ENCODE measurements at places on chromosomes 16 and 17. TPM values are rescaled to one million over a fixed set of nuclear protein-coding genes. Genes with fewer than 3 reads are reported as not detected.

DNA sequence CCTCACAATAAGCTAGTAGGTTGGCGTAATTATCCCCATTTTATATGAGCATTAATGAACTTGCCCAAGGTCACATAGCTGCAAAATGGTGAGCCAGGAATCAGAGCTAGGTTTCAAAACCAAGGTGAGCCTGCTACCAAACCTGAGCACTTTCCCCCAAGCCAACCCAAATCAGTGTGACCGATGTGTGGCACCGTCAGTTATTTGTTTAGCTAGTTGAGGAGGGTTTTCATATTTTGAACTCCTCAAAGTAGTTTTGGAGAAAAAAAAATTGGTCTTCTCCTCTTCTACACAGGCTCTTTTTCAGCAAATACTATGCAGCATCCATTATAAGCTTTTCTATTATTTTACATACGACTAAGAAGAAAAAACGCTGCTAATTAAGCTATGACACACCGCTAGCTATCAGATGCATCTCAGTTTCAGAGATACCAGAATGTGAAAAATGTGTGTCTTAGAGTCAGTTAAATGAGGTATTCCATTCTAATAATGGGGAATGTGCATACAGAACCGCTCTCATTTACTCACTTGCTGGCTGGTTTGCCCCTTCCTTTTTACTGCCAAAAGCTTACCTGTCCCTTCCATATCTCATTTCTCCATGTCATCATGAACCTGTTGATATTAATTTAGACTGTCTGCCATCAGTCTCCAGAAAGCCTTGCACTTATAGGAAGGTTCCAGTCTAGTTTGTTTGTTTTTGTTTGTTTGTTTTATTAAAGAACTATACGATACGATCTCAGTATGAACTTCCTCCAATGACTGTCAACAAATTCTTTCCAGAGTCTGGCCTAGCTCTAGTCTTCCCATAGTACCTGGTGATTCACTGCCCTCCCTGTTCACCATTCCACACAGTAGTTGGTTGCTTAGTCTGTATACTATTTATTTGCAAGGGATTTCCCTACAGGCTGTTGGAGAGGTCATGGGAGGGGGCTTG lies 2.2 kb upstream of the TBX4 start:
- no peak for DNase-seq

GRCh38 chr16:630249-630814 lies 453 bp upstream of the WFIKKN1 start:
- peak; percentile 46 for DNase-seq

GRCh38 chr16:85605912-85606841 lies 6.9 kb upstream of the GSE1 start:
- no peak for DNase-seq

DNA sequence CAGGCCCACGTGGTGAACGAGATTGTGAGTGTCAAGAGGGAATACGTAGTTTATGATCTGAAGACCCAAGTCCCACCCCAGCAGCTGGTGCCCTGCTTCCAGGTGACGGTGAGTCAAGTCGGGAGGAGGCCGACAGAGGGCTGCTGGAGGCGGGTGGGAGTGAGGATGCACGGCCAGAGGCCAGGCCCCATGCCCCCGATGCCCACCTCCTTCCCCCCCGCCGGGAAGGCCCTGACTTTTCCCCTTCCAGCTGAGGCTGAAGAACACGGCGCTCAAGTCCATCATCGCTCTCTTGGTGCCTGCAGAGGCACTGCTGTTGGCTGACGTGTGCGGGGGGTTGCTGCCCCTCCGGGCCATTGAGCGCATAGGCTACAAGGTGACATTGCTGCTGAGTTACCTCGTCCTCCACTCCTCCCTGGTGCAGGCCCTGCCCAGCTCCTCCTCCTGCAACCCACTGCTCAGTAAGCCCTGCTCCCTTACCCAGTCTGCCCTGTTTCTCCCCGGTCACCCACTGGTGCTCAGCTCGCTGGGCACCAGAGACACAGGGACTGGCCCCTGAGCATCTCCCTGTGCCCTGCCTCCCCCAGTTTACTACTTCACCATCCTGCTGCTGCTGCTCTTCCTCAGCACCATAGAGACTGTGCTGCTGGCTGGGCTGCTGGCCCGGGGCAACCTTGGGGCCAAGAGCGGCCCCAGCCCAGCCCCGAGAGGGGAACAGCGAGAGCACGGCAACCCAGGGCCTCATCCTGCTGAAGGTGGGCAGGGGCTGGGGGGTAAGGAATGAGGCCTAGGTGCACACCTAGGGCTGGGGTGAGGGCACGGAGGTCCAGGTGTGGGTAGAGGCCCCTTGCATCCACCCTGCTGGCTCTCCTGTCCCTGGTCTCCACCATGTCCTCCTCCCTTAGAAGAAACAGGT lies 2.6 kb downstream of the ZACN start:
- no peak for DNase-seq

DNA sequence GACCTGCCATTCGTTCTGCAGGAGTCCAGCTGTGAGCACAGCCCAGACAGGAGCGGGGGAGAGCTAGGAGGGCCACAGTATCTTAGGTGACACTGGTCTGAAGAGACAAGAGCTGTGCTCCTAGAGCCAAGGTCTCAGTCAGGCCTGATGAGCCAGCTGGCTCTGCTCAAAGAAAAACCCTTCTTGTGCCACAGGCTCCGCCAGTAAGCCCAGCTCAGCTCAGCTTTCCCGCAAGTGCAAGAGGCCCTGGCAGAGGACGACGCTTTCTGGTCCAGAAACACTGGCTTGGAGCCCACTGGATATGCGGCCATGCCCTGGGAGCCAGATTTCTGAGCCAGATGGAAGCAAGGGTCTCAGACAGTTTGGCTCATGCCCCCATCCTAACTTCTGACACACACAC lies 23.9 kb downstream of the PEMT start:
- peak; percentile 93 for DNase-seq

DNA sequence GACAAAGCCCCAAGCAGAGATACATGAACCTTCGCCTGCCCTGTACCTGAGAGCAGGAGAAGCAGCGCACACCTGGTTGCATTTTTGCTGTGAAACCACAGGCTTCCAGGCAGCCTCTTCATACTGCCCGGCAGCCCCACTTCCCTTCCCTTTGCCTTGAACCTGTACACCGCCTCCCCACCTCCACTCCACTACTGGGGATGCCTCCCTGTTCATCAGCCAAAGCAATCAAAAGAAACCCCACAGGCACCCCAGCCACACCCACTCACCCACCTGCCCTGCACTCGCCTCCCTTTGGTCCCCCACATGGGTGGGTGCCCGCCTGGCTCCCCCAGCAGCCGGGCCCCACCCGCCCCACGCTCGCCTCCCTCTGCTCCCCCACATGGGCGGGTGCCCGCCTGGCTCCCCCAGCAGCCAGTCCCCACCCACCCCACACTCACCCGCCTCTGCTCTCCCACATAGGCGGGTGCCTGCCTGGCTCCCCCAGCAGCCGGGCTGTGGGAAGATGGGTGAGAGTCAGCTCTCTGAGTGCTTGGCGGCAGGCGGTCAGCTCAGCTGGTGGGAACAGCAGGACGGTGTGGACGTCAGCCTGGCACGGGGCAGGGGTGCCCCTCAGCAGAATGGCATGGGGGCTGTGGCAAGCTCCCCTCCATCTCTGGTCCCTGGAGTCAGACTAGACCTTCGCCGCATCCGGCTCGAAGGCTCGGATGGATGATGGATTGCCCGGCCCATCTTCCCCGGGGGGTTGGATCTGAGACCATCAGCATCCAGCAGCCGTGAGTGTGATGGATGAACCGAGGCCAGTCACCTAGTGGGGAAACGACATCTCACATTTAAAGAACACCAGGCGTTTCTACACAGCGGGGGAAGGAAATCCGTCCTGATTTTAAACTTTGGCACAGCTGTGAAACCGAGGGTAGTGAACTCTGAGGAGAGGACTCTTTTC lies 135.6 kb downstream of the BANP start:
- DNase-seq, result no peak

DNA sequence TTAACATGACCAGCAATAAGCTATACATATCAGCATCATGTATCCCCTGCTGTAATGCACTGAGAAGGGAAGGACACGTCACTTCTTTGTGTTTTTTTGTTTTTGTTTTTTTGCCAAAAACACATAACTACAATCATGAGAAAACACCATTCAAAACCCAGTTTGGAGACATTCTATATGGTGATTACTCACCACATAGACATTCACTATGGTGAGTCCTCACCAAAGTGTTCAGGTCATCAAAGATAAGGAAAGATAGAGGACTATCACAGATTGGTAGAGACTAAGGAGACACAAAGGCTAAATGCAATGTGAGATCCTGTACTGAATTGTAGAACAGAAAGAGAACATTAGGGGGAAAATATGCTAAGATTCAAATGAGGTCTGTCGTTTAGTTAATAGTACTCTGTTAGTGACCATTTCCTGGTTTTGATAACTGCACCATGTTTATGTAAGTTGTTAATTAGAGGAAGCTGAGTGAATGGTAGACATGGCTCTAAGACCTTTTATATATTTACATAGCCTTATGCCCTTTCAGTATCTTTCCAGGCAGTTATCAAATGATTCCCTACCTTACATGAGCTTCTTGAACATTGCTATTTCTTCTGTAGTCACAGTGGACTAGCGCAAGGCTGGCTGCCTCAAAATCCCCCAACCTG lies 46.6 kb downstream of the PIK3R5 start:
- DNase-seq, result no peak

GRCh38 chr17:57803021-57803420 lies 46.8 kb downstream of the MRPS23 start:
- no peak for DNase-seq

- DNase-seq, result no peak
Measured at GRCh38 chr17:66420961-66421371, 118.6 kb downstream of the PRKCA start.

- no peak for DNase-seq
Measured at GRCh38 chr17:83180264-83180995, 101.0 kb downstream of the METRNL start.

- no peak for DNase-seq
Measured at GRCh38 chr17:30165960-30166359, 49.3 kb downstream of the NSRP1 start.

DNA sequence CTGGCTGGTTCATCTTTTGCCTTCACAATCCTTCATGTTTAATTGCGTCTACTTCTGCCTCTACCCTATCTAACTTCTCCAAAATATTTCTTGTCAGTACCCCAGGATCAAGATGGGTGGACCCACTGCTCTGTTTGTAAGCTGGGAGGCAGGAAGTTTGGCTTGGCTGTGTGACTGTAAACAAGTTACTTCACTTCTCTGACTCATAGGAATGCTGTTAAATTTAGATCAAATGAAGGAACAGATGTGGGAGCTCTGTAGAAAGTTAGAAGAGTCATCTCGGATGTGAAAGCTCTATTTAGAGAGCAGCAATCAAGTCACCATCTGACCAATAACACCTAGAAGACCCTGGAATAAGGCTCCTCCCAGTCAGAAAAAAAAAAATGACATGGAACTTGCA lies 55.2 kb upstream of the MRTFB start:
- no peak for DNase-seq

GRCh38 chr16:1651974-1652312 lies 26.1 kb upstream of the JPT2 start:
- DNase-seq, result no peak

- peak; percentile 82 for DNase-seq
Measured at GRCh38 chr16:1771188-1771863, at the start of gene NME3. TSS of gene NME3 (minus strand) at chr16:1771543. CDS start at chr16:1771534, 9 bp downstream.

GRCh38 chr16:67951485-67951884 lies 7.6 kb upstream of the LCAT start:
- DNase-seq, result no peak

- no peak for DNase-seq
Measured at GRCh38 chr17:1960545-1960912, 64.6 kb downstream of the RTN4RL1 start.

- DNase-seq, result no peak
Measured at GRCh38 chr16:13984794-13985193, 64.8 kb downstream of the ERCC4 start.

DNA sequence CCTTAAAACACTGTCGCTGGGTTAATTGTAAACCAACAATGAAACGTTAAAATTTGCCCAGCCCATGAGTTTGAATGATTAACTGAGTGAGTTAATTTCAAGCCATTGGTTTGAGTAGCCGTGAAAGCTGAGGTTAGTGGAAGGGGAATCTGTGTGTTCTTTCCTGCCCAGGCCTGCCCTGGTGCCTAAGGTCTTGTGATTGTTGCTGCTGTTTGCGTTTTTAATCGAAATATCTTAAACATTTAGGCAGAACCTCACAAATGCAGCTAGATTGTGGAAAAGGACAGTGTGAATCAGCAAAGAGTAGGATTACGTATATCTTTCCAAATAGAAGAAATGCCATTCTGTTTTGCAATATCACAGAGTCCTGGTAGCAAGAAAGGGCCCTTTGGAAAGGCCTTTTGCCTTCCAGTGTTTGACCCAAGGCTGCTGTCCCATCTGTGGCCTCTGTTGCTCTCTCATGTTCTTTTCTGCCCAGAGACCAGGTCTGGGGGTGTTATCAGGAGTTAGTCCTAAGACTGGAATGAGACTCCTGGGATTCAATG lies 113.8 kb downstream of the MSI2 start:
- no peak for DNase-seq

GRCh38 chr17:64498308-64499203 lies 1.7 kb upstream of the POLG2 start:
- no peak for DNase-seq

DNA sequence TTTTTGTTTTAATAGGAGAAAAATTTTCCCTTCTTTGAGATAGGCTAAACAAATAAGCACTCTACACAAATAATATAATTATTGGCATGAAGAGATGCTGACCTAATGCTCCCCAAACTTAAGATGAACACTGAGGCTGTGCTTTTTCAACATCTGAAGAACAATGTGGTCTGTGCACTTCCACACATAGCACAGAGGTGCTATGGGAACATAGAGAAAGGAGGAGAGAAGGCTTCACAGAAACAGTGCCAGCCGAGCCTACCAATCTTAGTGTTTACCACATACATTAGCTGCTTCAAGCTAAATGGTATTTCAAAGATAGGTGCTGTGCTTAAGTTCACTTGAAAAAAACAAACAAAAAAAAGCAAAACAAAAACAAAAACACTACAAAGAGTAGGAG lies 72.4 kb downstream of the MYH10 start:
- DNase-seq, result no peak

- DNase-seq, result no peak
Measured at GRCh38 chr17:6011206-6011605, 59.0 kb upstream of the WSCD1 start.

- no peak for DNase-seq
Measured at GRCh38 chr17:75591722-75592302, 4.2 kb downstream of the MYO15B start.

- no peak for DNase-seq
Measured at GRCh38 chr17:3843935-3844516, 2.0 kb downstream of the NCBP3 start.

Gene ITFG1
- total RNA-seq, result 27.3 TPM

Gene IGFALS
- total RNA-seq, result 93.9 TPM

Gene RSPRY1
- 18.1 TPM for total RNA-seq

Gene TLCD3A
- 0.50 TPM for total RNA-seq

Gene VTN
- 3,241 TPM for total RNA-seq

Gene MYCBPAP
- total RNA-seq, result not detected

Gene CTRB2
- total RNA-seq, result 12.7 TPM

Gene SLC22A31
- total RNA-seq, result 0.30 TPM

Gene CA4
- total RNA-seq, result 0.53 TPM

Gene ASB16
- total RNA-seq, result not detected

Gene ABCA9
- total RNA-seq, result 8.9 TPM

Gene ALOX15B
- 0.35 TPM for total RNA-seq

Measured in left lobe of liver (tissue), 2 donors.